ENCODE measurements at places on chromosomes 11 and 22.

- DNase-seq, result no peak
These were observed 60.6 kb downstream of the PPP6R2 start for GRCh38 chr22:50403701-50404101.

- no peak for DNase-seq
These were observed 9.1 kb upstream of the RAC2 start for GRCh38 chr22:37253126-37253660.

- no peak for DNase-seq
These were observed 4.7 kb downstream of the UCP3 start for GRCh38 chr11:74004046-74004695.

DNA sequence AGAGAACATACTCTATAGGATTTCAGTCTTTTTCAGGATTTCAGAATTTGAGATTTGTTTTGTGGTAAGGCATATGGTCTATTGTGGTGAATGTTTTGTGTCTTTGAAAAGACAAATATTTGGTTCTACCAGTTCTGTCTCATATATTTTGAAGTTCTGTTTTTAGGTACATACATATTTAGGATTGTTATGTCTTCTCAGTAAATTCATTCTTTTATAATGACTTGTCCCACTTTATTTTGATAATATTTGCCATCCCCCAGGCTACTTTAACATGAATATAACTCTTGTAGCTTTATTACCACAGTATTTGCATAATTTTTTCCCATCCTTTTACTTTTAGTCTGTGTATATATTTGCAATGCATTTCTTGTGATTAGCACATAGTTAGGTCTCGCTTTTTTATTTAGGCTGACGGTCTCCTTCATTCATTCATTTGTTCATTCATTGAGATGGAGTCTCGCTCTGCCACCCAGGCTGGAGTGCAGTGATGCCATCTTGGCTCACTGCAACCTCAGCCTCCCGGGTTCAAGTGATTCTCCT is 32.1 kb downstream of the MTMR3 start:
- DNase-seq, result no peak

GRCh38 chr11:93288079-93288478 is 42.5 kb upstream of the DEUP1 start:
- no peak for DNase-seq

GRCh38 chr22:17085277-17086181 is 729 bp downstream of the IL17RA start:
- no peak for DNase-seq

DNA sequence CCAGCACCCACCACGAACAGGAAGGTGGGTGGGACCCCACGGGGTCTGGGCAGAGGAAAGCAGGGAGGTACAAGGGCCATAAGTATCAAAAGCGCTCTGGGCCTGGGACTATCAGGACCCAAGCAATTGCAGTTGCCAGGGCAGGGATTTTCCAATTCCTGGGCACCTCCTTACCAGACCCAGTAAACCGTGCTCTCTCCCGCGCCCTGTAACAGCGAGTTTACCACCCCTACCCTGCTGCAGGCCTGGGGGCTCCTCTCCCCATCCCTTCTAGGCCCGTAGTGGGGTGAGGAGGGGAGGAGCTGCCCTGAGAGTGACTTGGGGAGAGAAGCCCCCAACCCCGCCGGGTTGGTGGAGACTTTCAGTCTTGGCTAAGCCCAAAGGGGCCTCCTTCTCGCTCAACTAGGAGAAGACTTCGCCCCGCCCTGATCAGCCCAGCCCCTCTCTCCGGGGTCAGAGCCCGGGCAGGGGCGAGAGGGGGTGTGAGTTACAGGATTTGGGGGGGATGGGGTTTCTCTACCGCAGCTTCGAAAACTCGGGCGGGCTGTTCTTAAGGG is 5.4 kb downstream of the PAX6 start:
- no peak for DNase-seq

DNA sequence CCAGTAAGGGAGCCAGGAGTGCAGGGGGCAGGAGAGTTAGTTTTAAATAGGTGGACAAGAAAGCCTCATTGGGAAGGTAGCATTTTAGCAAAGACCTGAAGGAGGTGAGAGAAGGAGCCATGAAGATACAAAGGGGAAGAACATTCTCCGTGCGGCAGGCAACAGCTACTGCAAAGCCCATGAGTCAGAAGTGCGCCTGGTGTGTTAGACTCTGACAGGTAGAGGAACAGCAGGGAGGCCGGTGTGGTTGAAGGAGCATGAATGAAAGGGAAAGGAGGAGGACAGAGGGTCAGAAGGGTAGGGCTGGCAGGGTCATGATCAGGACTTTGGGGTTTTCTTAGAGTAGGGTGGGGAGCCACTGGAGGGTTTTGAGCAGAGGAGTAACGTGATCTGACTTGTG is 34.5 kb upstream of the PAMR1 start:
- DNase-seq, result no peak

- no peak for DNase-seq
These were observed 11.2 kb upstream of the SREBF2 start for GRCh38 chr22:41821471-41822316.

DNA sequence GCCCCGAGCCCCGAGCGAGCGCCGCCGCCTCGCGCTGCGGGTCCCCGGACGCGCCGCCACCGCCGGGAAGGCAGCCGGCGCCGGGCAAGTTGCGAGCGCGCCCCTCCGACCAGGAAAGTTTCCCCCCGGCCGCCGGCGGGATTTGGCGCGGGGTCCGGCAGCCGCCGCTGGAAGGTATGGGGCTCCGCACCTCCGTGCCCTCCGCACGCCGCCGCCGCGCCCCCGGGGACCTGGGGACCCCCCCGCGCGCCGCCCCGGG is 281 bp downstream of the TSPAN18 start:
- no peak for DNase-seq

GRCh38 chr11:114081641-114082414 is 22.3 kb downstream of the ZBTB16 start:
- DNase-seq, result no peak

- DNase-seq, result no peak
These were observed 49.4 kb downstream of the SMIM38 start for GRCh38 chr11:69204941-69205742.

GRCh38 chr11:122074022-122074421 is 42.0 kb downstream of the BLID start:
- no peak for DNase-seq

- no peak for DNase-seq
These were observed 50.5 kb upstream of the SHISAL1 start for GRCh38 chr22:44363013-44363979.

DNA sequence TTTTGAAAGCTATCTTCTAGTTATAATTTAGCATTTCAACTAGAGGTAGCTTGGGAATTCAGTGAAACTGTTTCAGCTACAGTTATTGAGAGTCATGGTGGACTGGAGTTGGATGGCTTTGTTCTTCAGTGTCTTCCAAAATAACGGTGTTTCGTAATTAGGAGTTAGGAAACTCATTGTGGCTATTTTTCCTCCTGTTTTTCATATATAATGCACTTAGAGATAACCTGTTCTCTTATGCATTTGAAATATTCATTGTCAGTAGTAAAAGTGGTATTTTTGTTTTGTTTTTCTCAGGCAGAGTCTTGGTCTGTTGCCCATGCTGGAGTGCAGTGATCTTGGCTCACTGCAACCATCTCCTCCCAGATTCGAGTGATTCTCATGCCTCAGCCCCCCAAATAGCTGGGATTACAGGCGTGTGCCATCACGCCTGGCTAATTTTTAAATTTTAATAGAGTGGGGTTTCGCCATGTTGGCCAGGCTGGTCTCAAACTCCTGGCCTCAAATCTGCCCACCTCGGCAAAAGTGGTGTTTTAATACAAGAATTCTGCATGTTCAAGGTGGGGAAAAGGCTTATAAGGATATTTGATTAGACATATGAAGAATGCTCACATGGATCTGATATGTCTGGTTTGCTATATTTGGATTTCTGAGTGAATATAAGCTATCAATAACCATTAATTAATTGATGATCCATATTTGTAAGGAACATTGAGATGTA is 12.7 kb downstream of the PDHX start:
- no peak for DNase-seq

DNA sequence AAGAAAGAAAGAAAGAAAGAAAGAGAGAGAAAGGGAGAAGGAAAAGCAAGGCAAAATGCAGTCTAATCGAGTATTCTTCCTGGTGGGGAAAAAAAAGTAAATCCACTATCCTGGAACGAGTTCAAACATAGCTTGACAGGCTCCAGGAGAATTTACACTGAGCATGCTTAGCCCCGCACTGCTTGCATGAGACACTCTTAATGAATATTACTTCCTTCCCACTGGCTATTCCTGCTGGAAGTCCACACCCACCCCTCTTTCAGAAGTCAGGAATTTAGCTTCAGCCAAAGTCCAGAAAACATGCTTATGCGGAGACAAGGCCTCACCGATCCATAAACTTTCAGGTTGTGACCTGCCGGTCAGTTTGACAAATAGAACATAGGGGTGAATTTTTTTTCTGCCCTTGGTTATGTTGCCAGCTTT is 251.8 kb upstream of the BLID start:
- no peak for DNase-seq

DNA sequence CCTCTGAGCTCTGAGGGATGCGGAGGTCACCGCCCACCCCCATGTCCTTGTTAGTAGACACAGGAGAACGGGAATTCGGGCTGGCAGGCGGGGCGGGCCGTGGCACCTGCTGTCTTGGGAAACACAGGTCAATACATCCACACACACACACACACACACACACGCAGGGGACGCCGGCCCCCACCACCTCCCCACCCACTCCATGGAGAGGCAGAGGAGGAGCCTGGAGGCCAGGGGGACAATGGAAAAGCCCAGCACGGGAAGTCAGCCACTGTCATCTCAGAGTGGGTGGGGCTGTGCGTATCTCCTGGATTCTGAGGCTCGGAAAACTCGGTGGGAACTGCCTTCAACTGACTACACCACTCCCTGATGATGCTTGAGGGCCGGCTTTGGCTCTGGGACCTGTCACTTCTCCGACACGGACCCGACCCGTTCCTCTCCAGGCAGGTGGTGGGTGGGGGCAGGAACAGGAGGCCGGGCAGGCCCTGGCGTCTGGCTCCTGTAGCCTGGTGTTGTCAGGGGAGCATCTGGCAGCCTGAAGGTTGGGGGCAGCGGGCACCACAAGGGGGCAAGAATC is 18.5 kb upstream of the TMEM184B start:
- DNase-seq, result no peak

- DNase-seq, result no peak
These were observed 33.7 kb downstream of the PICALM start for GRCh38 chr11:86035164-86035563.

Data from NCI-H1436 treated with DMSO at 0.1 percent for 48 hours (cell line).